ENCODE measurements at places on chromosomes 2 and 18.
A peak's percentile ranks its signal among the peaks of the same experiment; 100 is the strongest.

GRCh38 chr18:55320424-55321264 is 267.3 kb downstream of the TCF4 start:
- DNase-seq = no peak

DNA sequence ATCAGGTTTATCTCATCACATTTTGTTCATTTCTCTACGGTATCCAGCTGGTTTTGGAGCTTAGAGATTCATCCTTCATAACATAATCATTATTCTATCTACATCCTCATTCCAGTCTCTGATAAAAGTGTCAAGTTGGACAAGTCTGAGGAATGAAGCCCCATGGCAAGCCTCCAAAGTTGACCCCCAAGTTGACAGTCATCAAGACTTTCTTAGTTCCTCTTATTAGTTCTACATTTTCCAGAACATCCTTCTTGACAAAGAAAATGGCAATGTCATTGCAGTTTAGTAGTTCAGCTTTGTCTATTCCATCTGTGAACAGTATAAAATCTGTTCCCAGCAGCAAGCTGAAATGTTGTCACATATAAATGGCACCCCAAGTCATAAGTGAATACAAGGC is 4.5 kb upstream of the TMSB10 start:
- DNase-seq = no peak

GRCh38 chr2:233597522-233597921 is 19.9 kb upstream of the UGT1A8 start:
- DNase-seq = no peak

GRCh38 chr2:73063909-73064875 is 7.3 kb downstream of the SFXN5 start:
- DNase-seq = peak; percentile 76

GRCh38 chr2:25313711-25314513 is 27.8 kb downstream of the DNMT3A start:
- no peak for DNase-seq

DNA sequence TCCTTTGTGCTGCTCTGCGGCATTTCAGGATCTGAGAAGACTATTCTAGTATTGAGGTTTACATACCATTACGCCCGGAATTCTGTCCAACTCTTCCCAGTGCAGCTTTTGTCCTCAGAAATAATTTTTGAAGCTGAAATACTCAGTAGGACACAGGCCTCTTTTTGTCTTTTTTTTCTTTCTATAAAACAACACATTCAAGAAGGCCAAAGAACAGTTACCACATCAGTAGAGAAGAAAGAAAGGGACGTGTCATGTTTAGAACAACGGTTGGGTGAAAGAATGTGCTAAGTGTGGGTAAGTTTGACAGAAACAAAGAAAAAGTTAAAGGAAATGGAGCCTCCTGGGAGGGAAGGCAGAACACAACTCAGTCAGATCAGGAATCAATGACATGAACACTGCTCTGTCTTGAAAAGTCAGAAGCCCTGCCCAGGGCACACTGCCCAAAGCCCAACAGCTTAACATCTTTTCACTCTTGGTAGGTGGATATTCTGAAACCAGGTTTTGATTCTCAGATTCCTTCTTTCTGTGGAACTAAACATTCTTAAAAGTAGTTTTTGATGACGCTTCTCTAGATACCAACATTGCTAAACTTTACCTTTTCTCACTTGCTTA is 198.6 kb upstream of the CWC22 start:
- no peak for DNase-seq

DNA sequence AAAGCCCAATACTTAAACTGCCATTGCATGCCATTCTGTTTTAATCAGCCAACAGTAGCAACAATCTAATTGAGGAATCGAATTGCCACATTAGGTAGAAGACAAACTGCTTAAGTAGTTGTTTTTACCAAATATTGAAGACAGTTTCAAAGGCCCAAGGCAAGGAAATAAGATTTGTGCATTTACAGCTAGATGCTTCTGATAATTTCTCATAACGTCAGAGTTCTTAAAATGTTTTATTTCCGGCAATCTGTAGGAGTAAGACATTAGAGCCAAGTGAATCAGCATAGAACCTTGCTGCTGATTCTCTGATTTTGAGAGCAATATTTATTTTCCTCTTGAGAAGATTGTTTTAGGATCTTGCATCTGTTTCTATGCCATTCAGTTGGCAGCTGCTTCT is 174.3 kb downstream of the RBM43 start:
- no peak for DNase-seq

DNA sequence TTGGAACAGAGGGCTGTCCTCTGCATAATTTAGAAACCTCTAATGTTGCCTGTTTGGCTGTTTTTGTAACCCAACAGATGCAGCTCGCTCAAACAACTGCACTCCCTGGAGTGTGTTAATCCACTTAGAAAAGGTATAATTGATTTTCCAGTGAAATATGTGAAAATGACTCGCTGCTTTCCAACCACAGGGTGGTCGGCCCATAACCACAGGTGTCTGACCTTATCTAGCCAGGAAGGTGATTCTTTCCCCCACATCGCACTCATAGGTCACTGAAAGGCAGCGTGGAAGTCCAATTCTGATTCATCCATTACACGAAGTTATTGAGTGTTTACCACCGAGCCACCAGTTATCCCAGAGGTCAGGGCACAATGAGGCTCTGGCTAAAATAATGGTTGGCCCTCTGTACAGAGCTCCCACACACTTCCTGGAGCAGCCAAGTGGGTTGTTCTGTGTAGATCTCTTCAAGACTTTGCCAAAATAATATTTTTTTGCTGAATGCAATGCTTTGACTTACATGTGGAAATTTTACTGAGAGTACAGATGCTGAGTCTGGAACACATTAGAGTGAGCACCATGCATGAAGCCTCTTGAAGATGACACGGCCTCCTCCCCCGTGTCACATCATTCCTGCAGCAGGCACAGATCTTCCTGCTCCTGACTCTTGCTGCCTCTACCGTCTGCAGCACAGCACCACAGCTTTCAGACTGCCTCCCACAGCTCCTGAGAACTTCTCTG is 396.2 kb downstream of the ZNF516 start:
- no peak for DNase-seq

- no peak for DNase-seq
Measured at GRCh38 chr18:681985-682384, 24.5 kb downstream of the TYMS start.

DNA sequence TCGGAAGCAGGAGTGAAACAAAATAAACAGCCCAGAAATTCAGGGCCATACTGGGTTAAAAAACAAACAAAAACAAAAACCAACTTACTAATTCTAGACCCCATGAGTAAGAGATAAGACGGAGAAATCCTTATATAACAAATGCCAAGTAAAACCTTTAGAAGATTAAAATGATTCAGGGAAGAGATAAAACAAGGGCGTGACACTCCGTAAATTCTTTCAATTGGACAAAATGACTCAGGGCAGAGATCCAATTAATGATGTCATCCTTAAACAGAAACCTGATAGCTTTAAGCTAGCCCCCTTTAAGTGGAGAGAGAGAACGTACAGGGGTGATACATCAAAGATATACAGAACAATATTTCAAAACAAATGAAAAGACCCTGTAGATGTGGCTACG is 317.4 kb downstream of the NBAS start:
- DNase-seq = peak; percentile 67

DNA sequence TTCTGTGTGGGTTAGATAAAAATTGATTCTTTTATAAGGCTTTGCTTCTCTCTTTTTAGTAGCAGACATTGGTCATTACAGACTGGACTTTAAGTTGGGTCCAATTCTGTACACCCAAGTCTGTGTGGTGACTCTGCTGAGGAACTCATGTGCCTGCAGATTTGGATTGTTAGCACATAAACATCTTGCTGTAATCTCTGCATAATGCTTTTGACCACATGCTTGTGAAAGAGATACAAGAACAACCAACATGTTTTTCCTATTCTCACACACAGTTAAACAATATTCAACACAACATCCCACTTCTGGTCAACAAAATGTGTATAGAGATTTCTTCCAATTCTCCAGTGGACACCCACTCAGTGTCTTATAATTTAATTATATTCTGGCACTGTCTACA is 270.1 kb downstream of the RDH14 start:
- DNase-seq = no peak

DNA sequence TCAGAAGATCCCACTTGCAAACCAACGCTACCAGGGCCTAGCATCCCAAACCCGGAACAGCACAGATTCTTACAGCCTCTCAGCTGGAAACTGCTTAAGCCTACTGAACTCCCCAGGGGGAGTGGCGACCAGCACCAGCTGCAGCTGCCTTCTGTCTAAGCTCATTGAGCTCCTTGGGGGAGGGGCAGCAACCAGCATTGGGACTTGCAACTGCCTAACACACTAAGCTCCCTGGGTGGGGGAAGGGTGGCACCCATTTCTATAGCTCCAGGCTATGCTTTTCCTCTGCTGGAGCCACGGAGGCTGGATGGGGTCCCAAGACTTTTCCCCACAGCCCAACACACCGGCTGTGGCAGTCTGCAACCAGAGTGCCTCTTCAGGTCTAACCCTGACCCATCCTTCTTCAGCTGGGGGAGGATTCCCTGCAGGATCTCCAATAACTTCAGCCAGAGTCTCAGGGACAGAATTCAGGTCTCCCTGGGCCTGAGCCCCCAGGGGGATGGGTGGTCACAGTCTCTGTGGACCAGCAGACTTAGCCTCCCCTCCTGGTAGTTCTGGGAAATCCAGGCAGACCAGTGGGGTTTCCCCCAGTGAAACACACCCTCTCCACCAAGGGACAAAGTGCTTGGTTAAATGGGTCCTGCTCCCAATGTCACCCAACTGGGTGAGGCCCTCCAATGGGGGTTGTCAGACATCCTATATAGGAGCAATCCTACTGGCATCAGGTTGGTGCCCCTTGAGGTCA is 45.9 kb upstream of the ITGA4 start:
- DNase-seq = no peak

DNA sequence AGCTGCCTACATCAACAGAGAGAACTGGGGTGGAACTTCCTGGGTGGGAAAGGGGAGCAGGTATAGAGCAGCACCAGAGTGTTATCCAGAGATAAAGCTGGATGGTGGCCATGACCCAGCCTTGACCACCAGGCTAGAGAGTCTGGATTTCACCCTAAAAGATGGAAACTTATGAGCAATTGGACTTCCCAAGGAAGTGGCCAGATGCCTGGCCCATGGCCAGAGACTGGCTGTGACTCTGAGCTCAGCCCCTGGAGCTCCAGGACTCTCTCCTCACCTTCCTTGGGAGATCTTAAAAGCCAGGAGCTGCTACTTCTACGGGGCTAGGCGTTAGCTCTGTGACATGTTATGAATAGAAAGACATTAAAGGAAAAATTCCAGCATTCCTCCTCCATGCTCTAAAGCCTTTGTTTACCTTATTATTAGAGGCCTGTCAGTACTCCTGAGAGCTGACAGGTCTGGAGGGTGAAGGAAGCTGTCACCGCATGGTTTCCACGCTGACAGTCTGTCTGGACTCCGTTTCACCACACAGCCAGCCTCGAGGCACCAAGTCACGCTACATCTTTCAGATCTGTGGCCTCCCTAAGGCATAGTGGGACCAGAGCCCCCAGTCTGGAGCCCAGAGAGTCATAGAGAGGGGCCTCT is 260.0 kb upstream of the SIX2 start:
- no peak for DNase-seq

DNA sequence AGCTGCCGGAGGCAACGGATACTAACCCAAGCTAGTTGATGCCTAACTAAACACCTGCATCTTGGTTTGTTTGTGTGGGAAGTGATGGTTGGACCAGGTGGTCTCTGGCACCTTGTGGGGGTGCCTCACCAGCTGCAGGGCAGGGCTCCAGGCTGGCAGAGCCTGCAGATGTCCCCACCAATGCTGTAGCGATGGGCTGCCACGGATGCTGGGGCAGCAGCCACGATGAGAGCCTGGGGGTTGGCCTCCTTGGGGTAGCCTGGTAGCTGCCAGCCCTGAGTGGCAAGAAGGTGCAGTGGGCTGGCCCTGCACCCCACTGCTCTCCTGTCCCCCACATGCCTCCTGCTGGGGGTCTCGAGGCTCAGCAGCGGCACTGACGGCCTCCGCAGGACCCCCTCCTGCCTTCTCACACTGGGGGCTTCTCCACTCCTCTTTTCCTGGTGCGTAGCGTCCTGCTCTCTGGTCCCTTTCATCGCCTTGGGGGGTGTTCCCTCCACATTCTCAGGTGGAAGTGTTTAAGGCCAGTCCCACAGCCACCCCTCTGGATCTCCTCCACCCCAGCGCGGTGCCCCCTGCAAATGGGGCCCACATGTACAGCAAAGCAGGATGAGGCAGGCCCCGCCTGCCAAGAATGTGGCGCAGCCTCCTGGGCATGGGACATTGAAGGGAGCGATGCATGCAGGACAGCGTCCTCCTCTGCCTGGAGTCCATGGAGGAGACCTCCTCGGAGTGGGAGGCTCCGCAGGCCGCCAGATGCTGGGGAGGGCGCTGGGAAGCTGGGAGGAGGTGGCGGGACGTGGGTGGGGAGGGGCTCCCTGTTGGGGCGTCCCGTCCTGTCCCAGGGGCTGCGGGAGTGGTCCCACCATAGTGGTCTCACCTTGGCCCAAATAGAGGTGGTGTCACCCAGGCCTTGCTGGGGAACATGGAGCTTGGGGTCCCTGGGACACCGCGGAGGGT is 173.1 kb downstream of the ASB1 start:
- DNase-seq = no peak

DNA sequence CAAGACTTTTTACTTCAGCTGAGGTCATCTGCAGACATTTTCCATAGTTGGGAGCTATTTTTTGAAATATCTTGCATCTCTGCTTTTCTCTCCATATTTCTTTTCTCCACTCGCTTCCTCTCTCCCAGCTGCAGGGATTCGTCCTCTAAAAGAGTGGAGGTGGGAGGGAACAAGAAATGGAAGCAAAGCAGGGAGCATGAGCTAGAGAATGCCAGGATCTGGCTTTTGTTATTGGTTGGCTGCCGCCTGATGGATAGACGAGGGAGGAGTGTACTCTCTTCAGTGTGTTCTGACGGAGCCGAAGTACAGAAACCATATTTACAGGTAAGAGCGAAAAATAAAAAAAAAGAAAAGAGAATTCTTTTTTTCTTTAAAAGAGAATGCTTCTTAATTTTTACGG is at the start of gene CSRNP3:
CSRNP3 (plus strand) TSS at position 282 of the 400 bp plus-strand sequence. CDS start 125,368 bp downstream, outside the sequence.
- peak; percentile 65 for DNase-seq

DNA sequence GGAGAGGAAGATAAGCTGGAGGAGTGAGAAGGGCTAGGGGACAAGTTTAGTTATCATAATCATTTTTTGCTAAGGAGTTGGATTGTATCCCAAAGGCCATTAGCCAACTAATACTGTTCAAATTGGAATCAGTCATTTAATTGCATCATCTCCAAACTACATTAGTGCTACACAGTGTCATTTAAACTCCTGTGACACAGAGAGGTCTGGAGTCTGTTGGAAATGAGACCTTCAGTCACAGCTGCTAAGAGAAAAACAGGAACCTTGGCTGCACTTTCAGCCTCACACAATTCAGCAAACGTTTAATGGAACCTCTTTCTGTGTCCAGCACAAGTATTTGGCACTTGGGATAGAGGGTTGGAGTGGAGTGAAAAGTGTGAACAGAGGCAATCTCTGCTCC is 175.5 kb upstream of the MGAT5 start:
- no peak for DNase-seq

DNA sequence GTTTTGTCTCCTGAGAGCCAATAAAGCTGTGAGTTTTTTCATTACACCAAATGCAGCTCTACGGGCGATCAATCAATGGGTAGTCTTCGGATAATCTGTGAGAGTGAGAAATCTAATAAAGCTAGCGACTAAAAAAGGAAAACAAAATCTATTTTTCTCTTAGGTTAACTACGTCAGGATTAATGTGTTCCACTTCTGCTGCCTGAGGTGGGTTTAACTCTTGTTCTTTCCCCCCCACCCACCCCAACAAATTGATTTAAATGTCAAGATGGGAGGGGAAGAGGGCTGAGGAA is 63.0 kb upstream of the PSMD14 start:
- no peak for DNase-seq
